ENCODE measurements at places on chromosomes 3 and 15. TPM values are rescaled to one million over a fixed set of nuclear protein-coding genes. Genes with fewer than 3 reads are reported as not detected.

CCR3 gene
- polyA plus RNA-seq = not detected

SHC4 gene
- polyA plus RNA-seq = 0.36 TPM

ATP13A5 gene
- polyA plus RNA-seq = not detected

MYEF2 gene
- polyA plus RNA-seq = 14.3 TPM

Data from H1 (cell line).